ENCODE measurements at places on chromosomes 4 and X.

GRCh38 chrX:40871385-40872082 lies 136.2 kb upstream of the MED14 start:
- no peak for DNase-seq

- no peak for DNase-seq
These were observed 78.9 kb downstream of the NDST3 start for GRCh38 chr4:118113220-118113619.

DNA sequence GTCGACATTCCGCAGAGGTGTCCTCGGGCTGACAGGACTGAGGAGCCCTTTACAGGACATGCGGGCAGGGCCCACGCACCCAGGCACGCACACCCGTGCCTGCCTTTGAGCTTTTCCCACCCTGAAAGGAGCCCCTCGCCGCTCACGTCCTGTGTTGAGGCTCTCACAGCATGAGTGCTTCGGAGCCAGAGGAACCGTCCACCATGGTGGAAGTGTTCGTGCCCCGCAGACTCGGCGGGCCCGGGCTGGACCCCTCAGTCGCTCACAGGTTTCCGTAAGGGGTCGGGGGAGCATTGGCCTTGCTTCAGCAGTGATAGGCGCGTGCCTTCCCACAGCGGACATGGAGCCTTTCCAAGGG lies 36.9 kb downstream of the PIGG start:
- no peak for DNase-seq

- DNase-seq, result no peak
These were observed 346.5 kb upstream of the FAT1 start for GRCh38 chr4:187070158-187070557.

DNA sequence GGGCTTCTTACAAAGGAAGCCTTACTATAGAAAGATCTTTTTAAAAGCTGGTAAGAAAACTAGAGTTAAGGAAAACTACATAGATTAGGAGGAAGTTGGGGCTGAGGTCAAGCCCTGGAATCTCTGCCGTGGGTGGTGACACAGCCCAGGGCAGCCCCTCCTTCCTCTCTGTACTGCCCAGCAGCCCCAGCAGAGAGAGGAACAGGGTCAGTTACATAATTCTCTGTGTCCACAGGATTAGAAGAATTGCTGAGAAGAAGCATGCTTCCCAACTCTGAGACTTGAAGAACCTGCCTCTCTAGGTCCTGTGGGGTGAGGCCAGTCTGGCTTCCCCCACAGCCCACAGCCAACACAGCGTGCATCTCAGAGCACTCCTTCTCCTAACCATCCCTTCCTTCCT lies 9.2 kb upstream of the ABLIM2 start:
- no peak for DNase-seq

GRCh38 chrX:45740291-45740690 lies 539.6 kb upstream of the DIPK2B start:
- no peak for DNase-seq

- DNase-seq, result no peak
These were observed 636.9 kb upstream of the BOD1L1 start for GRCh38 chr4:14264437-14264836.

- peak; percentile 91 for DNase-seq
These were observed 28.1 kb upstream of the MAN2B2 start for GRCh38 chr4:6546681-6547447.

DNA sequence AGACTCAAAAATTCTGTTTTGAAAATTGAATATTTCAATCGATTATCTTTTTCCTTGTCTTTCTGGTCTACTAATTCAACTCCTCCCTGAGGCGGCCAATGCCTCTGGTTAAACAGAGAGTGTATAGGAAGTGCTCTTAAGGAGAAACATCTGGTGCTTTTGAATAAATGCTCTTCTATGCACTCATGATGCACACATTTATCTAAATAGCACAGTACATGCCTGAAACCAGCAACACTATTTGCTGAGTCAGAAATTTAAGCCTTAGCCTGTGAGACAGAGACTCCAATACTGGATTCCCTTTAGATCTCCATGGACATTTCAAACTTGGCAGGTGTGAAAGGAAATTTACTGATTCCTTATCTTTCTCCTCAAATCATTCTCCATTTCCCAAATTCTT lies 118.6 kb downstream of the SLIT2 start:
- no peak for DNase-seq

DNA sequence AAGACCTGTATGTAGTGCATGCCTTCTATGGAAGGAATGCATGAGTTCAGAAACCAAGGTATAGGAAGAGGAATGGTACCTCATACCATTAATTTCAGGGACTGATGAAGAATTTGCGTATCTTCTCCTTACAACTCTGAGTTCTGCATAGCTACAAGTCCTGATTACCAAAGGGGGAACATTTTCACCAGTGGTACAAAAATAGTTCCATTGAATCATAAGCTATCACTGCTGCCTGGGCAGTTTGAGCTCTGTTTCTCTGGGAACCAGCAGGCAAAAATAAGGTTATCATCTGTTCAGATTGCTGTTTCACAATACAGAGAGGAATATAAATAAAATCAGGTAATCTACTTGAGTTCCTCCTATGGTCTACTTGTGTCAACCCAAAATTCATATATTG lies 77.9 kb upstream of the GNPDA2 start:
- DNase-seq, result no peak

DNA sequence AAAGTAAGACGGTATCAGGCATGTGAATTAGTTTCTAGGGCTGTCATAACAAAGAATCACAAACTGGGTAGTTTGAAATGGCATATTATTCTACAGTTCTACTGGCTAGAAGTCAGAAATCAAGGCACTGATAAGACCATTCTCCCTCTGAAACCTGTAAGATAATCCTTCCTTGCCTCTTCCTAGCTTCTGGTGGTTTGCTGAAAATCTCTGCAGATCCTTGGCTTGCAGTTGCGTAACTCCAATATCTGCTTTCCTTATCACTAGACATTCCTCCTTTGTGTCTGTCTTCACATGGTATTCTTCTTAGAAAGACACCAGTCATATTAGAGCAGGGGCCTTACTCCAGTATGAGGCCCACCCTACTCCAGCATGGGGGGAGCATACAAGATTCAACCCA lies 19.6 kb upstream of the LCORL start:
- DNase-seq, result no peak

DNA sequence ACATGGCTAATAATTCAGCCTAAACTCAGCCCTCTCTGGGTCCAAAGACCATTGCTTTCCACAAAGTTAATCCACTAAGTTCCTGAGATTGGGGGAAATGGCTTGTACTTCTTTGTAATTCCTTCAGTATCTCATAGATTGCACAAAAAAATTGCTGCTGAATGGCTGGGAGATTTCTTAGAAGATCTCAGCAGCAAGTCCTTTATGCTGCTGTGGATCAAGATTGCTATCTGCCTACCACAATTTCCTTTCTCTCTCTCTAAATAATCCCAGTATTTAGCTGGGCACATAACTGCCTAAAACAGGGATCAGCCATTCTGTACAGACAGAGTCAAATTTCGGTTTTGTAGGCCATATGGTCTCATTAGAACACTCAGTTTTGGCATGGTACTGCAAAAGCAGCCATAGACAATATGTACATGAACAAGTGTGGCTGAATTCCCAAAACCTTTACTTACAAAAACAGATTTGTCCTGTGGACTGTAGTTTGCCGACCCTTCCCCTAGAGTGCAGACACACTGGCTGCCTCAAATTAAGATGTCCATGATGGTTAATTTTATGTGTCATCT lies 18.5 kb upstream of the HOPX start:
- no peak for DNase-seq

DNA sequence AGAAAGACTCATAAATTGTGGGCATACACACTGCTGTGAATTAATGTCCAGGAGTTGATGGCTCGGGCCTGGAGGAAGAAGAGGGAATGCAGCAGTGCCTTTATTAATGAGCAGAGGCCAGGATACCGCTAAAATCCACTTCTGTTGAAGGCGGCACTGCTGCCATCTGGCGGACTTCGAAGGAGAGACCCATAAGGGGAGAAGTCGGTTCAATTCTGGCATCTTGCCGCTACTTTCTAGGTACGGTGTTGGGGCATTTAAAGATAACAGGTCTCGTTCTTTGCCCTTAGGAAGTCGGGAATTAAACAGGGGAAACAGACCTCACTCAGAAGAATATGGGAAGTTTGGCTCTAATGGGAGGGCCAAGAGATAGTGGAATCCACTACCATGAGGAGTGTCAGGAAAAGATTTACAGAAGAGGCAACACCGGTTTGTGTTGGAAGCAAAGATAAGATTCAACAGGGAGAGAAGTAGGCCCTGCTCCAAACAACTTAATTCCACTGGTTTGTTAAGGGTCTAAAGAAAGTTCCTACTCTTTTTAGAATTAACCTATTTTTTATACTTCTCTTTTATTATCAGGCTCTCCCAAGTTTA lies 133.6 kb upstream of the GIMD1 start:
- peak; percentile 72 for DNase-seq

DNA sequence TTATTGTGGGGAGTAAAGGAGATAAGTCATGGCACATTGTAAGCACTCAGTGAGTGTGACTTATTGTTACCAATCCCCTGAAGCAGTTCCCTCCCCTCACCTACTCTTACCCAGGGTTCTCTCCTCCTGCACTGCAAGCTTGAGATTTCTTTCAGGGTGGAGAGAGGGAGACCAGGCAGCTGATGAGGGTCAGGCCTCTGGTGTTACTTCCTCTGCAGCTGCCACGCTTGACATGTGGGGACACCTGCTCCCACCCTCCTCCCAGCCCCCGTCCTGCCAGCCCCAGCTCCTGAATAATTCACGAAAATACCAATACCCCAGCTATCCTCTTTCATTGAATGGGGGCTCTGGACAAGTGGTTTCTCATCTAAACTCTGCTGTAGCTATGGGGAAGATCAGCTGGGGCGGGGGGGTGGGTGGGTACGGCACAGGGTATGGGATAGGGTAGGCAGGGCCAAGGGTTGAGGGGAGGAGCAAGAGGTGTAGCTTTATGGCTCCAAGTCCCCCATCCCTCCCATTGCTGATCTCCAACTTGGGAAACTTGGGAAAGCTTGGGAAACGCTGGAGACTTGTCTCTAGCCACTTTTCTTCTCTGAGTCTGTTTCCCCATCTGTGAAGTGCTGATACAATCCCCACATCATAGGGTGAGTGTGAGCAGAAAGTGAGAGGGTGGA lies 148.5 kb upstream of the PJA1 start:
- peak; percentile 44 for DNase-seq

GRCh38 chrX:53654376-53654775 lies 32.1 kb downstream of the HUWE1 start:
- no peak for DNase-seq

- DNase-seq, result peak; percentile 75
These were observed 816.4 kb upstream of the FRG1 start for GRCh38 chr4:189124149-189124758.

GRCh38 chr4:10697086-10697485 lies 12.5 kb upstream of the CLNK start:
- DNase-seq, result no peak

GRCh38 chrX:112760697-112761096 lies 79.9 kb downstream of the AMOT start:
- DNase-seq, result no peak

DNA sequence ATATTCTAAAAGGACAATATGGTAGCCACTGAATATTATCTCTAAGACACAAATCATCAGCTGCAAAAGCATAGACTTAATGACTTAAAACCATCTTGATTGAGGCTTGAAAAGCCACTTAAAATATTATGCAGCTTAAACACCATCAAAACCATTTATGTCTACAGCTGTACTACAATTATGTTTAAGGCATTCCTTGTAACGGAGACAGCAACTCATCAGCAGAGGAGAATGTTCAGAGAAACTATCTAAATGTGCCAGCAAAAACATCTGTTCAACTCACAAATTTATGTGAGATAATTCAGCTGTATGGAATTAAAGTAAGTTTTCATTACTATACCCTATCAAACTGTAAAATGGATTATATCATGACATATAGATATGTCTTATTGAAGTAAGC lies 147.9 kb upstream of the CTSO start:
- DNase-seq, result no peak

DNA sequence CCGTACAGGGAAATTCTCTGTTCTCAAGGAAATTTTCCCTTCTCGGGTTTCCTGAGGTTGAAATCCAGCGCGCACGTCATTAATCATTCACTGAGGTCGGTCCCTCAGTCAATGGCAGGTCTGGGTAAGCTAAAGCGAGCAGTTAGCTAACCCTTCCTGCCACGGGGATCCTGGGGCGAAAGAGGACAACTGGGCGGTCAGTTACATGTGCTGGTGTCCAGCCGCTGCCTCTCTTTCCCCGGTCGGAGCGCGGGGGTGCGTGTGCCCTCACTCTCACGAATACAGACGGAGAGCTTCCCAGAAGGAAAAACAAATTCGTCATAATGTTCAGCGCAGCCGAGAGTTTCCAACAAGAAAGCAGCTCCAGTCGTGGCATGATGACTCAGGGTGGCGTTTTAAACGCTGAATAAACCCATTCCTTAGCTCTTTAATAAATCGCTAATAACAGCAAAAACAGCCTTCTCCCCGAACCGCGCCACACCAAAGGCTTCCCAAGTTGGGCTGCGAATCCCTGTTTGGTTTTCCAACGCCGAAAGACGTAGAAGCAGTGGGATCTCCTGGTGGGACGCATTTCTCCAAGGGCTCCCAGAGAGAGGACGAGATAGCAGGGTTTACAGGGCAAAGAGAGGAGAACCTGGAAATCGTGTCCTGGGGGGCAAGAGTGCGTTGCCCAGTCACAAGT lies 752 bp upstream of the FGF5 start:
- peak; percentile 76 for DNase-seq

DNA sequence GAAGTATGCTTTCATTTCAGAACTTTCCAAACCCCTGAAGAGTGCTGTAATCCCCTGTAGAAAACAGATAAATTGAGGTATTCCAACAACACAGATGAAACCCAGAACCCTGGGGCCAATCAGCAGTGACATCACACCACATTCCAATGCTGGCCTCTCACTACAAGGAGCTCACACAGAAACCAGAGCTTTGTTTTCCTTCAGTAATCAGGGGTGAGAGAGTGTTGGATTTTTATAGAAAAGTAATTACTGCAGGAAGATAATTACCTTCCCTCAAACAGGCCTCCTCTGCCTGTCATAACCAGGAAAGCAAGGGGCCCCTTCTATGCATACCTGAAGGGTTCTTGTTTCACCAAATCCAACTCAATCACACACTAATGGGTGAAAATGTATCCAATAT lies 246.2 kb downstream of the SCFD2 start:
- peak; percentile 74 for DNase-seq

GRCh38 chrX:86295293-86295692 lies 147.0 kb downstream of the DACH2 start:
- DNase-seq, result no peak

GRCh38 chr4:185283723-185284122 lies 74.3 kb downstream of the SNX25 start:
- DNase-seq, result no peak

- no peak for DNase-seq
These were observed 185.3 kb downstream of the KIT start for GRCh38 chr4:54843106-54843505.

DNA sequence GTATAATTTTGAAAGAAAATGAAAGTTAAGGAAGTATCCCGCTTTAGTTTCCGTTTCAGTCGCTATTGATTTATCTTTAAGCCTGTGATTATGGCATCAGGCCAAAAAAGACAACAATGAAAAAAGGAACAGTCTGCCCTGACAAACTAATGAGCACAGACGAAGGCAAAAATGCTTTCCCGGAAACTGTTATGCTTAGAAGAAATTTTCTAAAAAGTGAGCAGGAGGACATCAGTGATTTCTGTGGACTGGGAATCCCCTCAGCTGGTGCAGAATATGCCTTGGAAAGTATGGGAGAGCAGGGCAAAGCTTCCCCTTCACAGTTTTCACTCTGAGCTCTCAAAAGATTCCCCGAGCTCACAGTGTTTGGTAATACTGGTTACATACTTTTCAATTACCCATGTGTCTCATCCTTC lies 5.1 kb upstream of the CXCL10 start:
- DNase-seq, result peak; percentile 35
